ENCODE measurements at places on chromosomes 4 and X.

GRCh38 chr4:39613093-39613656, 25.5 kb downstream of the SMIM14 start:
- DNase-seq = no peak

DNA sequence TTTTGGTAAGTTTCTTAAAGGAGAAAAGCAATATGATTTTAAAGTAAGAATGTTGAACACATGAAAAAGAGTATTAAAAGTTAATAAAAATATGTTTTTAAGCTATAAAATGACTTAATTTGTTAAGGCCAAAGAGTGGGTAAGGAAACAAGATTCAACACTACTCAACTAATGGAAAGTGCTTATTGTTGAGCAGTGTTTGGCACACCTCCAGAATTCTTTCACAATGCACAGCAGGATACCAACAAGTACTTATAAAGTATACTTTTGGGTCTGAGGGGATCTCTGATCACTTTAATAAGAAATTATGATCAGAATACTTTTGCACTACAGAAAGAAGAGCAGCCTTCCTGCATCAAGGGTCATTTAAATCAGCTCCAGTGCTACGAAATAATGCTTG, 5.9 kb downstream of the LAMP2 start:
- DNase-seq = no peak

- no peak for DNase-seq
These were observed 103.1 kb upstream of the BMP3 start for GRCh38 chr4:80927420-80927819.

DNA sequence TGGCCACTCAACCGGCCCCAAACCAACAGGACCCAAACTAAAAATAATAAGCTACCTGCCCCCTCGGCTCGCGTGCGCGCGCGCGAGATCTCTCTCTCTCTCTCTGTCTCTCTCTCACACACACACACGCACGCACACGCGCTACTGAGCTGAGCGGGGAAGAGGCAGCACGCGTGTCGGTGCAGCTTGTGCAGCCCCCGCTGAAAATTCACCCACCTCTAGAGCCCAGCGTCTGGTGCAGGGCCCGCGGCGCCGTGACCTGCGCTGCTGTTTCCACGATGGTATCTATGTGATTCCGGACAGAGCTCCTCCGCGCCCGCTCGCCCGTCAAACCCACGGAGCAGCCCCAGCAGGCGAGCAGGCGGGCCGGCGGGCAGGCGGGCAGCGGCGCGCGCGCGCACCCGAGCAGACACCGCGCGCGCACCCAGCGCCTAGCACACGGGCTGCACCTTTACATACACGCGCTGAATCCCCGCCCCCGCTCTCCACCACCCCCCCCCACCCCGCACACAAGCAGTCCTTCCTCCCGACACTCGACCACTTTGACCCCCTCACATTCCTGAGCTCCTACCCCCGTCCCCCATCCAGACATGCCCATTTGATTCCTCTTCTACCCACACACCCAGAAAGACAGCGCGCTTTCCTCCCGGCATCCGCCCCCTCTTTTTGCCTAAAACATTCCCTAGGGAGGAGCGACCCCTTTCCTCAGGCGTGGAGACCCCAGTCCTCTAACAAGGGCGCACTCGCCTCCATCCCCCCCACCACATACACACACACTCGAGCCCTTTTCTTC, 1.0 kb downstream of the SLITRK4 start:
- no peak for DNase-seq

GRCh38 chrX:111339212-111339611, 68.9 kb upstream of the CAPN6 start:
- DNase-seq = no peak

DNA sequence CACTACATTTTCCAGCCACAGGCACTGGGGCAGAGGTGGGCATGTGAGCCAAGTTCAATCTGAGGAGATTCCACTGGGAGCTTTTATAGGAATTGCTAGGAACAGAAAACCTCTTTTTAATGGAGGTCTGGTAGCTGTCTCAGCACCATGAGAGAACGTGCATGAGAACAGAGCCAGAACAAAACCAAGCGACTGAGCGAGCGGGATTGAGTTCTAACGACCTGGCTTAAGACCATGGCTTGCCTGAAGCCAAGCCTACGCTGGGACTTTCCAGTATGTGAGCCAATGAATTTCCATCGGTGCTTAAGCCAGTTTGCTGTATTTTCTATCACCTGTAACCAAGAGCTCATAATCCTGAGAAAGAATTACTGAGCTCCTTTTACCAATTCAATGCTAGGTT, 183.7 kb downstream of the NR3C2 start:
- no peak for DNase-seq

DNA sequence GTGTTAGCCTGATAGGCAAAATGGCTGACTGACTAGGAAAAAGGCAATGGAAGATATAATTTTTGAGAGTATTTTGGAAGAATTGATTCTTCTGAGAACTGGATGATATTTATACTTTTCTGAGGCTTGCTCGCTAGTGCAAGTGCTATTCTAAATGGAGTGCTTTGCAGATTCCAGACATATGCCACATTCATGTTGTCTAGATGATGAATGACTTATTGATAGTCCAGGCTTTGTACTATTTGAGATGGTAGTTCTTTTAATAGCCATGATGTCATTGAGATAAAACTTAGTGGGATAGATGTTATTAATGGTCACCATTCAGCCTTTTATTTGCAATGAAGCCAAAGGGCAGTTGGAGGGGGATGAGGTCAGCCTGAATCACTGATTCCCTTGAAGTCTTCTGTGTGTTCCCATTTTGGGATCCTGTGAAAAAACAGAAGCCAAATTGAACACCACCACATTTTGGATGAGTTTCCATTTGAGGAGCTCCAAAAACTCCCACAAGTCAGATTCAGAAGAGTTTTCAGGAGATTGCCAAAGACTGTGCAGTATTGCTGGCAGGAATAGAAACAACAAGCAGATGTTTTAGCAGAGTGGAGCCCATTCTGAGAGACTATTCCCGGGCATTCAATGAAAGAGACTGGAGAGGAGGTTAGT, 184.1 kb downstream of the IL1RAPL2 start:
- no peak for DNase-seq

DNA sequence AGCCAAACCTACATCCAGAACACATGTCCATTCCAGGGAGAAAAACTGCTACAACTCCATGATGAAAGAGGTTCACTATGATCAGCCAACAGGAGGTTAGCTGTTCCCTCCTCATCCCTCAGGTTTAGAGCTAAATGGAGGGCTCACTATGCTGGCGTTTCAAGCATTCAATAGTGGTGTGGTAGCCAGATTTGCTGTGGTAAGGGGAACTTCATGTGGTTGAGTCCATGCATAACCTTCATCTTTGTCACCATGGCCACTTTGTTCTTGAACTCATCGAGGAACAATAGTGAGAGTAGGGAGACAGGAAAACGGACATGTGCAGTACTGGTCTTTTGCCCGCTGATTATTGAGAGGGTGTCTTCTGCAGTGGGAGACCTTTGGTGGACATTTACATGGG, 33.8 kb downstream of the ALPK1 start:
- DNase-seq = no peak

DNA sequence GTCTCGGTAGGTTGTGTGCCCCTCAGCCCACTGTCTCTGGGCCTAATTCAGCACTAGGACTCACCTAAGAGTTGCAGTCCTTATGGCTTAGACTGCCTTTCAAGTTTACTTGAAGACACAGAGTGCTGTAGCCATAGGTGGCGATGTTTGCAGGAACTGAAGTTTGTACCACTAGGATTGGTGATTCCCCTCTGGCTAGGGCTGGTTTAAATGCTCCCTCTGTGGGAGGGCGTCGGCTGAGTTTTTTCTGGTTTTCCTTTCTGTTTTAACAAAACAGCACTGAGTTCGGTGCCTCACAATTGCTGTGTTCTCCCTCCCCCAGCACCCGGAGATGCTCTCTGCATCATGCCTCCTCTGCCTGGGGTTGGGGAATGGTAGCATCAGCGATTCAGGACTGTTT, 480.9 kb downstream of the PCDH11X start:
- no peak for DNase-seq

DNA sequence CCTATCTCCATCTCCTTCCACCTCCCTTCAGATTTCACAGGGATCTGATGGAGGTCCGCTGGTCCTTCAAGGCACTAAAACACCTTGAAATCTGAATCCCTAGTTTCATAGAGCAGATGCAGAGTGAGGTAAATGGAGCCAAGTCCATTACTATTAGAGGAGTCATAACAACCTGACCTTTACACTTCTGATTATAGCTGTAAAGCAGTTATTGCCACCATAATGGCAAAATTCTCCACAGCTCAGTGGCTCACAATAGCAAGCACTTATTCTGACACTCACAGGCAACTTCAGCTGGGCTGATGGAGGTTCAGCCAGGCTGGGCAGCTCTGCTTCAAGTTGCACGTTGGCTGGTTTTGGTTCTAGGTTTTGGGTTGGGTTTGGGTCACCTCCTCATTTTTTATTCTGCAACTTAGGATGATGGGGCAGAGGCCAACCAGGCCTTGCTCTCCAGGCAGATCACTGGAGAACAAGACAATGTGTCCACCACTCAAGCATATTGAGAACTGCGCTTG, 51.4 kb upstream of the LRAT start:
- DNase-seq = no peak

GRCh38 chr4:158865520-158866177, 96.8 kb downstream of the FNIP2 start:
- no peak for DNase-seq

GRCh38 chr4:16794816-16795445, 103.5 kb downstream of the LDB2 start:
- no peak for DNase-seq

GRCh38 chrX:6500719-6501118, 34.2 kb downstream of the VCX3A start:
- no peak for DNase-seq

- no peak for DNase-seq
These were observed 474.3 kb downstream of the ACTRT1 start for GRCh38 chrX:127577884-127578283.

DNA sequence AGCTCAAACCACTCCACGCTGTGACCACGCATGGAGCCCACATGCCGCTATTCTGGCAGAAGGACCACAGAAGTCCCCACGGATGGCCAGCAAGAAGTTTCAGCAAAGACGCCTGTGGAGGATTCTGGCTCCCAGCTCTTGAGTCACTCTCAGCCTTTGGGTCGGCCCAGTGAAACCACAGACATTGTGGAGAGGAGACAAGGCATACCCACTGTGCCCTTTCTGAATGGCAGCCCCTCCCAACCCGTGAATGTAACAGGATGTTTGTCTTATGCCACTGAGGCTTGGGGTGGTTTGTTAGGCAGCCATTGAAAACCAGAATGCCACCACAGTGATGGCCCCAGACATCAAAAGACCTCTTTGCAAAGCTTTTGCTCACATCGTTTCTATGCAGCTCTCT, 42.7 kb downstream of the ABLIM2 start:
- DNase-seq = no peak

DNA sequence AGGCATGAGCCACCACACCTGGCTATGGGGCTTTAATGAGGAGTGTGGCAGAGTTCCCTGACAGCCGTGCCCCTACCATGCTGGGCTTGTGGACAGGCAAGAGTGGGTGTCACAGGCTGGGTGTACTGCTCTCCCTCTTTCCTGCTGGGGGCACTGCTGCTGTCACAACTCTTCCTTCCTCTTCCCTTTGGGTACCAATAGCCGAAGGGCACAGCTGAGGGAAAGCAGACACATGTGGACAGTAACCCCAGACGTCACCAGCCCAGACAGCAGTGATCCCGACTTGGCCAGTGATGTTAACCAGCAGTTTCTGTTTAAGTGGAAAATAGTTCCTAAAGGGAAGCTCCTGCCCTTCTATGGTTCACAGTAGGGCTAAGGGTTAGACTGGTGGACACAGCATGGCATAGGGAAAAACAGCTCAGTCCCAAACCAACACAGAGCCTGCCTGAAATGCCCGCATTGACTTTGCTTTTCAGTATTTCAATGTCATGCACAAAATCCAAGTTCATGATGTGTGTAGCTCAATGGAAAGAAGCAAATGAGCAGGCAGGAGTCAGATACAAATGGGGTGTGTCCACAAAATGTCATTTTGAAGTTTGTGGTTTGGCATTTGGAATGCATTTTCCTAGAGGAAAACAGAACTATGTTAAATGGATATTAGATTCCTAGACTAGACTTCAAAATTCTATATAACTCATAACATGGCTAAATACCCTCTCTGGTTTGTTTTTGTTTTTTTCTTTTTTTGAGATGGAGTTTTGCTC, 24.9 kb upstream of the DDX3X start:
- no peak for DNase-seq

DNA sequence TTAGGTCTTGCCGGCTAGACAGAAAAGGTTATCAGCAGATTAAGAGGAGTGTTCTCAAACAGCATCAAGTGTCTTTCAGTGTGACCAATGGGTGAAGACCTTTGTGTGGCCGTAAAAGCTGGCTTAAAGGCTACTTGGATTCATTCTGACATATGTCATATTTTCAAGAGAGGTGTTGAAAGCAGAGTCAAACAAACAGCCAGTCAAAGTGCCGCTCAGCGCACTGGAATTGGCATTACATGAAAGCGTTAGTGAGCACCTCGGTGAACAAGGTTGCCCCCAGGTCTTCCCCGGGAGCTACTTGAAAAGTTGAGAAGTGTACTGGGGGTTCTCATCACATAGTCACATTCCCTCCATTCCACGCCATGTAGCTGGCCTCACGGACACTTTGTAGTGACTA, 148.9 kb downstream of the SOX3 start:
- DNase-seq = no peak

- DNase-seq = no peak
These were observed 175.5 kb downstream of the CAMK2D start for GRCh38 chr4:113586072-113586471.

- DNase-seq = no peak
These were observed 108.0 kb downstream of the SLIT2 start for GRCh38 chr4:20359692-20360091.

DNA sequence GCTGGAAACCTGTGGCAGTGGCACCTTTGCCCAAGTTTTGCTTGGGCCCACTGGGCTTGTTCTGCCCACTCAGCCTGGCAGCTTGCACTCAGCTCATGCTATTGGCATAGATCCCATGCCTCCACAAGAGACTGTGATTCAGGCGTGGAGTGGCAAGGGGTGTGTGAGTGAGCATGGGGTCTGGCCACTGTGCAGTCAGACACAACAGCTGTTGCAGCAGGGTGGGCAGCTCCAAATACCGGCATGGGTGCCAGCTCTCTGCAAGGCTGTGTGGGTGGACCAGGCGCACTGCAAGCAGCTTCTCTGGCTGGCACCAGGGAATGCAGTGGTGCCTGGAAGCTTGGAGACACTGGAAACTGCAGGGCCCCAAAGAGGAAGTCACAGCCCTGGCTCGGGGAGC, 27.4 kb upstream of the DIPK2B start:
- no peak for DNase-seq

DNA sequence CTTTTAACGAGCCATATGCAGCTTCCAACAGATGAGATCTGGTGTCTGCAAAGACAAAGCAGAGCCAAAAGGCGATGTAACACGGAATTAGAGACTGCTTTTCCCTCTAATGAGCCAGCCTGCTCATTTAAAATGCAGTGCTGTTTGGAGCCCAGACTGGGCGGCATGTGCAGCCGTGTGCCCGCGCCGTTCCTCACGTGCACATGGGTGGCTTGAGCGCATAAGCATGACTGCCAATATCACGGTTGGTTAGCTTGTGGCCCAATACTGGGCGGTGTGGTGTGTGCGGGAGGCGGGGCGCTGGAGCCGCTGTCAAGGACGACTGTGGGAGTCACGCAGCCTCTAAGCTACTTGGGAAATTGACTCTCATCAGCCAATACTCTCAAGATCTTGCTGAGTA, 87.0 kb upstream of the SCOC start:
- no peak for DNase-seq

GRCh38 chr4:129322920-129323319, 227.0 kb downstream of the C4orf33 start:
- DNase-seq = no peak
